Spleen (tissue), 13 donors: ENCODE measurements at places on chromosomes 11 and 22. TPM values are rescaled to one million over a fixed set of nuclear protein-coding genes. Genes with fewer than 3 reads are reported as not detected.

GRCh38 chr11:59584294-59584693 lies 31.3 kb downstream of the OSBP start:
- no peak for DNase-seq

DNA sequence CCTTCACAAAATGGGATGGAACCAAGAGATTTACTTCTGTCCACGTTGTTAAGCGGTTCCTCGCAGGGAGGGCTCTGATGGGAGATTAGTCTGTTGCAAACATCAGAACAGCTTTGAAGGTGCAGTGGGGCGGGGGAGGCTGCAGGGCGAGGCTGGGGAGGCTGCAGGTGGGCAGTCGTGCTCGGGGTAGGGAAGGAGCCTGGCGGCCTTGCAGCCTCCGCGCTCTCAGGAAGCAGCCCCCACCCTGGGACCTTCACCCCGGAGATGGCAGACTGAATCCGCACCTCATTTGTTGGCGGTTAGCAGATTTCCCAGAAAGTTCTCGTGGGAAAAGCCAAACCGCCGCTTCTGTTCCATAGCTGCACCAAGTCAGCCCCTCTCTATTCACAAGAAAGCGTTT lies 237.3 kb downstream of the BRD1 start:
- DNase-seq, result no peak

GRCh38 chr22:50085211-50085972 lies at the start of gene MLC1:
TSS of gene MLC1 (minus strand) at chr22:50085426. CDS start at chr22:50084902, 524 bp downstream.
- peak; percentile 71 for DNase-seq

The MYEOV gene
- 1.0 TPM for total RNA-seq

GRCh38 chr22:27116312-27117086 lies 459.1 kb downstream of the MIAT start:
- DNase-seq, result no peak

GRCh38 chr11:116093065-116093464 lies 588.9 kb upstream of the CADM1 start:
- no peak for DNase-seq

GRCh38 chr11:59756845-59757244 lies 1.7 kb downstream of the STX3 start:
- DNase-seq, result peak; percentile 76

The GRAP2 gene
- 40.3 TPM for total RNA-seq

DNA sequence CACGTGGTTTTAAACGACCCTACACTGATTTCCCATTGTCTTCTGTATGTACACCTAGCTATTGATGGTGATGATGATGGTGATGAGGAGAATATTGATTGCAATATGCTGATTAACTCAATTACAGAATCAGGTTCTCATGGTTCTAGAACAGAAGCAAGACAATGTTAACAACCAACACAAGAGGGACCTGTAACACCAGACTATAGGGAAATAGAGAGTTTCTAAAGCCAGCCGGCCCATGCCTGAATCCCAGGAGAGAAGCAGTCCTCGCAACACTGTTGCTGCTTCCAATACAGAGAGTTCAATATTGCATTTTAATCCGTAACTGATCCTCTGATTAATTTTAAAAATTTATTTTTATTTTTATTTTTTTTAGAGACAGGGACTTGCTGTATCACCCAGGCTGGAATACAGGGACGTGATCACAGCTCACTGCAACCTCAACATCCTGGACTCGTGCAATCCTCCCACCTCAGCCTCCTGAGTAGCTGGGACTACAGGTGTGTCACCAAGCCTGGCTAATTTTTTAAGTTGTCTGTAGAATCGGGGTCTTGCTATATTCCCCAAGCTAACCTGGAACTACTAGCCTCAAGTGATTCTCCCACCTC lies 22.2 kb upstream of the UBASH3B start:
- DNase-seq, result no peak

The GGTLC3 gene
- total RNA-seq, result not detected

GRCh38 chr11:20964985-20965384 lies 295.6 kb downstream of the NELL1 start:
- no peak for DNase-seq

The TRPM5 gene
- total RNA-seq, result 0.10 TPM

The OR8D1 gene
- not detected for total RNA-seq

The OR51L1 gene
- not detected for total RNA-seq

The SEC14L6 gene
- not detected for total RNA-seq

DNA sequence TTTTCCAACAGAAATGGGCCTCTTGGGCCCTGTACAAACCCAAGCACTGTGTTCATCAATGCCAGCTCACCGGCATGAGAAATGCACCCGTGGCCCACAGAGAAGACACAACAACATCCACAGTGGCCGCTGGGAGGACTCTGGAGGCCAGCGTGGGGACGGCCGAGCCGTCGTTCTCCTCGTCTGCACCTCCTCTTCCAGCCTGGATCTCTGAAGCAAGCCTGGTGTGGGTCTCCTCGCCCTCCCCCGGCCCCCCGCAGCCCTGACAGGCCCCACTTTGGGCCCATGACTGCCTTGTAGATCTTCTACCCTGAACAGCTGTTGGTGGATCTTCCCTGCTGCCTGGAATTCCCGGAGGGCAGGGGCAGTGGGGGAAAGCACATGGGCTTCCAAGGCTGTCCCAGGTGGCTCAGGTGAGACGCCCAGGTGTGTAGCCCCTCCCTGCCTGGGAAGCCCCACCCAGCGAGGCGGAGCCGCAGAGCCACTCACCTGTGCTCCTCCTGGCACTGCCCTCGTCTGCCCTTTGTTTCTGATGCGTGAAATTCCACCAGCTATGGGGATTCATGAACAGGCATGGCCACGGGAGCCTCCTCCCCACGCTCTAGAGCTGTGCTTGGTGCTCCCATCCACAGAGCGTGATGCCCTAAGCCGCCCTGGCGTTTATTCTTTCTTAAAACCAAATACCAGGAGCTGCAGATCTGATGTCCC lies 225.9 kb downstream of the BRD1 start:
- DNase-seq, result no peak

GRCh38 chr11:134901955-134902918 lies 490.2 kb upstream of the B3GAT1 start:
- DNase-seq, result no peak

DNA sequence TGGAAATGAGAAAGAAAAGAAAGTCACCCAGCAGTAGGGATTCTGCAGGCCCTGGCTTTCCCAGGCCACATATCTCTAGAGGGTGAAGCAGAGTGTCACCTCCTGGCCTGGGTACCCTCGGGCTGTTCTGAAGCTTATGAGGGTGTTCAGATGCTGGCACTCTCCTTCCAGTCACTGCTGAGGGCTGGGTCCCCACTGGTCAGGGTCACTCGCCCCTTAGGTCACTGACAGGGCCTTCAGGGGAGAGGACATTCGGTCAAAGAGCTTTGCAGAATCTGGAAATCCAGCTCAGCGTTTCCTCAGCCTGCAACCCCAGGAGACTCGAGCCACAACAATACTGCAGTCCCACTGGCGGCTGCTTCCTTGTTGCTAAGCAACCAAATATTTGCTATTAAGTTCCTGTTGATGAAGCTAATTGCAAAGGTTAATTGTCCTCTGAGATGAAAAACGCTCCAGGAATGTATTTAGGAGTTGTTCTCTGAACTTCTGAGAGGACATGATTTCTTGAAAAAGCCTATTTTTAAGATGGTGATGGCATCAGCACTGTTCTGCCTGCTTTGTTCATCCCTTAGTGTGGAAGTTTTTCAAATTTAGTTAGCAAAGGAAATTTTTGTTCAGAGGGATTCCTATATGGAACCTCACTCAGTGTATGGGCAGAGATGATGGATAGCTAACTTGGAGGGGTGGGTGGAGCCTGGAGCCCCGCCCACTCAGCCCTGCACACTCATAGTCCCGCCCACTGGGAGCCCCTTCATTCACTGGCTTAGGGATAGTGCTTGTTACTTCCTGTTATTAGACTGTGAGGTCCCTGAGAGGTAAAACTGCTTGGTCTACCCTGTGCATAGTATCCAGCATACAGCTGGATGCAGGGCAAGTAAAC lies 109.2 kb downstream of the CSNK2A3 start:
- DNase-seq, result no peak

The CCDC73 gene
- total RNA-seq, result 0.81 TPM

- DNase-seq, result peak; percentile 92
Observed at GRCh38 chr11:1050581-1051355, 14.2 kb upstream of the MUC6 start.

The MGAT3 gene
- 10.6 TPM for total RNA-seq

The HEPHL1 gene
- total RNA-seq, result not detected

DNA sequence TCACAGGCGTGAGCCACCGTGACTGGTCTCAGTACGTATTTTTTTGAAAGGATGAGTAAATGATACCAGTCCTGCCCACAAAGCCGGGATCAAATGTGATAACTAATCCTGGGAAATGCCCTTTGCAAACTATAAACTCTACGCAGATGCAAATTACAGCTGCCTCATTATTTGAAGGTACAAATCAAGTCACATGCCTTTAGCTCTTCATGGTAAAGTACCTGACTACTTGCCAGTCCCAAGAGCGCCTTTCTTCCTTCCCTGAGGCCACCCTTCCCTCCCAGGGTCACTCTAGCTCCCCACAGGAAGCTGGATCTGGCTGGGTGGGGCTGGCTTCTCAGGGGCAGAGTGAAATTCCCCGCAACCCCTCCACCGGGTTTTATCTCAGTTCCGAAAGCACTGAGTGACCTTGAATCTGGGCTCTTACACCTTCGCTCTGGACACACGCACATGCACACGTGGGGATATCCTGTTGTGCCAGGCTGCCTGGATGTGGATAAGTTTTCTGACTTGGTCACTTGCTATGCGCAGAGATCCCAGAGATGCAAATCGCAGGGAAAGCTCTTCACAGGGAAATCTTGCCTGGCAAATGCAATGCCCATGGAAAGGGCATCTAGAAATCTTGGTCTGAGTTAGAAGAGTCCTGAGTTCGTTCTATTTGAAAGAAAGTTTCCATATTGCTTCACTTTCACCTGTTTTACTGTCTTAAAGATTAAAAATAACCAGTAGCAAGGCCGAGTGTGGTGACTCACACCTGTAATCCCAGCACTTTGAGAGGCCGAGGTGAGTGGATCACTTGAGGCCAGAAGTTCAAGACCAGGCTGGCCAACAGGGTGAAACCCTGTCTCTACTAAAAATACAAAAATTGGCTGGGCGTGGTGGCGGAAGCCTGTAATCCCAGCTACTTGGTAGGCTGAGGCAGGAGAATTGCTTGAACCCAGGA lies 8.5 kb downstream of the A4GALT start:
- DNase-seq, result peak; percentile 76

- DNase-seq, result no peak
Observed at GRCh38 chr11:98829971-98830370, 190.8 kb upstream of the CNTN5 start.

The CABP4 gene
- 12.7 TPM for total RNA-seq

The AIFM3 gene
- 3.7 TPM for total RNA-seq

- DNase-seq, result no peak
Observed at GRCh38 chr11:39917256-39917655, 1542.2 kb downstream of the LRRC4C start.

DNA sequence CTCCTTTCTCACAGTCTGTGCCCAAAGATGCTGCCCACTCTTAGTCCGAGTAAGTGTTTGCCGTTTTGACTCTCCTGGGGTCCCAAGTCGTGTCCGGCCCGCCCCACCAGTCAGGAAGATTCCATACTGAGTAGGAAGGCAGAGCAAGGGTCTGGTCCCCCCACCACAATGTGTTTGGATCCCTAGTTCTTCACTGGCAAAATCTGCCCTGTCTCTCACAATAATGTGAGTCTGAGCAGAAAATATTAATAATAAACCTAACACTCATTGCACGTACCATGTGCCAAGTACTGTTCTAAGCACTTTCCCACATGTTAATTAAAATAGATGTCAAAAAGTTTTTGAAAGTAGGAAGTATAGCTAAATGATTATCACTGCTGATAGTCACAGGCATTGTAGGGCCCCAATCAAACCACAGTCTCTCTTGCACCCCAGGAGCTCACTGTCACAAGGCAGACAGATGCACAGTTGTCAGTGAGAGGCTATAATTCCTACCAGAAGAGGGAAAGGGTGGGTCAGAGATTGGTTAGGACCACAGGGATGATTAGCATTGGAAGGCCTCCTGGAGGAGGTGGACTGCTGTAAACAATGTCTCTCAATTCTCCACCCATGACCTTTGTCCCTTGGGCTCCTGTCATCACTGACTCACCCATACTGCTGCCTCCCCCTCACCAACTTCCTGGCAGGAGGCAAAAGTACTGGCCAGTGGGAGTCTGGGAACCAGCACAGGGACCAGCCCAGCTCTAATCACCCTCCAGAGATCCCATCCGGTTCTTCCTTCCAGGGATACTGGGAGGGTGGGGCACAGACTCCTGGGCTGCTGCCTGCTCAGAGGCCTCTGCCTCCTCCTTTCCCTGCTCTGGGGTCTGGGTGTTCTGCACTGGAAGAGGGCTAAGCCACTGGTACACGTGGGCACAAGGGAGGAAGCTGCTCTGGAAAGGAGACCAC lies 1.0 kb upstream of the POLD4 start:
- peak; percentile 77 for DNase-seq

GRCh38 chr11:131764649-131765048 lies 394.2 kb downstream of the NTM start:
- DNase-seq, result no peak

DNA sequence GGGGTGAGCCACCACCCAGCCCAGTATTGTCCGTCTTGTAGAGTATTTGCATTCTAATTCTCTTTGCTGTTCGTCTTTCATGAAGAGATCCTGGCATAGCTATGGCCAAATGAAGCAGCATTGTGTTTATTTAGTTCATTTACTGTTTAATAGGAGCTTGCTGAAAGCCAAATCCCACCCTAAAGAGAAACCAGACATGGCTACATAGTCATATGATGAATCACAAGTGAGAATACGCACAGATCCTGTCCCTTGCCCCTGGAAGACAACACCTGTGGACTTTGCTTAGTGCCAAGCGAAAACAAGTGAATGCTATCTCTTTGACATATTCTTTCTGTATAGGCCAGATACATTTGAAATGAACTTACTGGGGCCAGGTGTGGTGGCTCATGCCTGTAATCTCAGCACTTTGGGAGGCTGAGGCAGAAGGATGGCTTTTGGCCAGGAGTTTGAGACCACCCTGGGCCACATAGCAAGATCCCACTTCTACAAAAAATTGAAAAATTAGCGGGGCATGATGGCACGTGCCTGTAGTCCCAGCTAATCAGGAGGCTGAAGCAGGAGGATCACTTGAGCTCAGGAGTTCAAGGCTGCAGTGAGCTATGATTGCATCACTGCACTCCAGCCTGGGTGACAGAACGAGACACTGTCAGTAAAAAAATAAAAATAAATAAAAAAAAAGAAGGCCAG lies 5.1 kb upstream of the ARFGAP3 start:
- DNase-seq, result no peak

DNA sequence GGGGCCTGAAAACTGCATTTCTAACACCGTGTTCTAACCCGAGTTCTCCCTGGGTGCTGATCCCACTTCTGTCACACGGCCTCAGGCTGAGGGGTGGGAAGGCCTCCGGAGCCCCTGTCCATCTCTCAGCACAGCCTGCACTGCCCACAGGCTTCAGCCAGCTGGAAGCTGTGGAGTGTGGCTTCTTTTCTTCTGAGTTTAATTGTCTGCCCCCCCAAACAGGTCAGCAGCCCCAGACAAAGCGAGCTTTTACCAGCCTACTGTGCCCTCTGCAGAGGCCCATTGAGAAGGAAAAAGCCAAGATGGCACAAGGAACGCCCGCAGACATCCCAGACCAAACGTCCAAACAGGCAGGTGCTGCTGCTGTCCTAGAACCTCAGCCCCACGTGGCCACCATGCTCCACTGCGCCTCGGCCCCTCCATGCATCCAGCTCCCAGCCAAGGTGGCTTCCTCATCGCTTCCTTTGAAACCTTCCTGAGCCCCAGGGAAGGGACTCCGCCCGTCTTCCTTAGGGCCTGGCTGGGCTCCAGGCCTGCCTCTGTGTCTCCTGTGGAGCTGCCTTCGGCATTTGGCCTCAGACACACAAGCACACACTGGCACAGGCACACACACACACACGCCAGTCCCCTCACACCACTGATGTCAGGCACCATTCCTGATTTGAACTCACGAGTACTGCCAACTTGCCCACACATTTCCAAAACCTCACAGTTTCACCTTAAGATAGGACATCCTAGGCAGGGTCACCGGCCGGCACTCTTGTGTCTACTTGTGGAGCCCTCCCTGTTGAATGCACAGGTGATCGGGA lies 1.7 kb downstream of the MOB2 start:
- peak; percentile 69 for DNase-seq

The MMP12 gene
- total RNA-seq, result 1.9 TPM
